Fibroblast of pulmonary artery (primary cell): ENCODE measurements at places on chromosomes 13 and 19.

GRCh38 chr13:103640606-103641005 is 574.4 kb upstream of the SLC10A2 start:
- DNase-seq = no peak

GRCh38 chr13:31747966-31748365 is 8.6 kb downstream of the RXFP2 start:
- no peak for DNase-seq

- DNase-seq = peak; percentile 27
These were observed at the start of gene HSD17B14 for GRCh38 chr19:48836089-48837017. Gene HSD17B14, minus strand, starts transcription at chr19:48836491. Its CDS starts 80 bp downstream, at chr19:48836411.

DNA sequence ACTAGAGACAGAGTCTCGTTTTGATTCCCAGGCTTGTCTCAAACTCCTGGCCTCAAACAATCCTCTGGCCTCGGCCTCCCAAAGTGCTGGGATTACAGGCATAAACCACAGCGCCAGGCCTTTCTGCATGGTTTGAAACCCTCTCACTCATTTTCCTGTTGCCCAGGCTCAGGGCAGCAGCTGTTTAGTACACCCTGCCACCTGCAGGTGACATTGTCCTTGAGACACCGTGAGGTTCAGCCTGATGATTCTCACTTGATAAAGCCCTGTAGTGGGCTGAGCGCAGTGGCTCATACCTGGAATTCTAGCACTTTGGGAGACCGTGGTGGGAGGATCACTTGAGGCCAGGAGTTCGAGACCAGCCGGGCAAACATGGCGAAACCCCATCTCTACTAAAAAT is 12.5 kb downstream of the IL12RB1 start:
- DNase-seq = no peak

DNA sequence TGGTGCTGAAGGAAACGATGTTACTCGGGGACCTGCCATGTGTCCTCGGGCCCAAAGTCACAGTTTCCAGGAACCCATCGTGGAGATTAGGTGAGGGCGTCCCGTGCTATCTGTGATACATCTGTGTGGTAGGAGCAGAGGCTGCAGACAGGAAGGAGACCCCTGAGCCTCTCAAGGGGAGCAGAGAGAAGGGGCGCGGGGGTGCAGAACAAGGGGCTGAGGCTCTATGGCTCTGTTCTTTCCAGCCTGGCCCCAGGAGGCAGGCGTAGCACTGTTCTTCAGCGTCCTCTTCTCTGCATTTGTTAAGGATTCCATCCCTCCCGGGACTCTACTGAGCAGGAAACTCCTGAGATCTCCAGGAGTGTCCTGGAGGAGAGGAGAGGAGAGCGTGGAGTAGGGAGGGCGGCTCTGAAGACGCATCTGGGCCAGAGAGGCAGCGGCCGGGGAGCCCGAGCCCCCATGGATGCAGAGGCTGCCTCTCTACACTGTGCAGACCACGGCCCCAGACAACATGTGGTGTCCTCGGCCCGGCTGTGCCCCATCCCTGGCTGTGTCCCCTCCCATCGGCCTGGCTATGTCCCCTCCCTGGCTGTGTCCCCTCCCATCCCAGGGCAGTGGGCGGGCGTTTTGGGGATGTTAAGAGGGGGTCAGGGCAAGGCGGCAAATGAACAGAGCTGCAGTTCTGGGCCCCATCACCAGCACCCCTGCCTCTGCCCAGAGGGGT is 118.0 kb downstream of the ATP11A start:
- no peak for DNase-seq

GRCh38 chr19:2040647-2041432 is 10.2 kb downstream of the MKNK2 start:
- no peak for DNase-seq

DNA sequence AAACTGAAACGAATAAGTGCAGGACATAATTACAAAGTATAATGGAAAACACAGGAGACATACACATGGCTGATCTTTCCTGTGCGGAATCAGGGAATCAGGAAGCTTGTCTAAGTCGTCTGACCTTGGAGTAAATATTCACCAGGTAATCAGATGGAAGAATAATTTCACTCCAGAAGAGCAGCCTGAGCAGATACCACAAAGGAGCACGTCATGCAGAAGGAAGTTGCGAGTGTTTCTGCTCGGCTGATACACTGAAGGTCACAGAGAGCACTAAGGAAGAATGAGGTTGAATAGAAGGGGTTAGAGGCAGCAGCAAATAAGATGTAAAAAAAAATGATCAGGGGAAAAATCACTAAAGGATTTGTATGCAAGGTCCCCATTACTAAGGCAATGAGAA is 122.3 kb upstream of the GPC6 start:
- no peak for DNase-seq

DNA sequence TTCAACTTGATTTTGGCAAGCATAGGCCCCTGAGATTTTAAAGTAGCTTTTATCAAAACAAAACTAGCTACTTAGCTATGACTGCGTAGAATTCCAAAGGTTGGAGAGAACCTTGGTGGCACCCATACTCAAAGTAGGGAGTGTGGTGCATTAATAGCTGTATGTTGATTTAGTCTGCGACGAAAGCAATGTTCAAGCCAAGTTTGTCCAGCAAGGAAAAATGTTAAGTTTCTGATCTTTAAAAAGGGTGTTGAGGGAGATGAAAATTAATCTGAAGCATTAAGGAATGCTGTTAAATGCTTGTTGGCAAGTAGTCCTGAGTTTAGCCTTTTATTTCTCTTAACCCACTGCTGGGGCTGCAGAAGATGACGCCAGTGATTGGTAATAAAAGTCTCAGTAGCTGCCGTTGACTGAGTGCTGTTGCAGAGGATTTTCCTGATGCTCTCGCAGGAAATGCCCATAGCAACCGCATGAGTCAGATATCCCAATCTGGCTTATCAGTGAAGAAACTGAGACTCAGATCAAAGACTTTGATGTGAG is 75.9 kb upstream of the RNF113B start:
- peak; percentile 59 for DNase-seq

DNA sequence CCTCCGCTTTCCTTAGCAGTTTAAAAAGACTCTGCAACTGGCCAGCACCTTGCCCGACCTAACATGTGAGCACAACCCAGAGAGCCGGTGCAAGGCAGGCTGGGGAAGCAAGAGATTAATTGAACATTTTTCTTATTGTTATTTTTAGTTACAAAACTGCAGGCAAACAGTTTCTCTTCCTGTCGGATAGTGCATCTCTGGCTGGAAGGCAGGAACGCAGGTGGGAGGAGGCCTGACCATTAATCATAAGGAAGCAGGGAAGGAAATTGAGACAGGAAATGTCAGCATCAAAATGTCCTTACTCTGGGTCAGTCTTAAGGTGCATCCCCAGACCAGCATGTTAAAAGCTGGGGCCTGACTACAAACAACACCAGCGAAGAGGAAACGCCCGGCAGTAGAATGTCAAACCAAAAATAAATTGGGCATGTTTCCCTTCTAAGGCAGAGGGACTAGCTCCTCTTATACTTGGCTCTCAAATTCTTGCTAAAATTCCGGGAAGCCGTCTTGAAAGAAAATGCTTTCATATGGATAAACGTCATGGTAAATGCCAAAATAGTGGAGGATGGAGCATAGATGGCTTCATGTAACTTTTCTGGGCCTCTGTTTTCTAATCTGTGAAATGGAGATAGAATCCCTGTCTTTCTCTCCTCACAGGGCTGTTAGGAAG is 226.8 kb downstream of the RAP2A start:
- DNase-seq = peak; percentile 25

DNA sequence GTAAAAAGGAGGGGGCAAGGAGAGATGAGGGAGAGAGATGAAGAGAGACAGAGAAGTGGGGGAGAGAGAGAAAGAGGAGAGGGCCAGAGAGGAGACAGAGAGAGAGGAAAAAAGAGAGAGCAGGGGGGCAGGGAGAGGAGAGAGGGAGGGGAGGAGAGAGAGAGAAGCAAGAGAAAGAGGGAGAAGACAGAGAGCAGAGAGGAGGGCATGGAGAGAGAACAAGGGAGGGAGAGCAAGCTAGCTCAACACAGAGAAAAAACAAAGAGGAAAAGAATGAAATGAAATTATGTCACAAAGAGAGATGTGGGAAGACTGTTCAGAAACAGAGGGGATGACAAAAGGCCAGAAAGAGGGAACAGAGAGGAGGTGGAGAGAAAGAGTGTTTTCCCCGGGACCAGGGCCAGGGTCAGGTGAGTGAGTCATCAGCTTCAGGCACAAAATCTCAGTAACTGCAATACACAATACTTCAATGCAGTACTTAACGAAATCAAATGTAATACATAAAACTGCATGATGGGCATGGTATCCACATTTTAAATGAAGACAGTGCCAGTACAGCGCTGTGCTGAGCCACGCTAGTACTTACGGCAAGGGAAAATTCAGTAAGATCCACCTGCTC is 4.8 kb downstream of the KLK7 start:
- DNase-seq = no peak

- DNase-seq = no peak
These were observed 22.6 kb downstream of the SUGP1 start for GRCh38 chr19:19297759-19298158.

DNA sequence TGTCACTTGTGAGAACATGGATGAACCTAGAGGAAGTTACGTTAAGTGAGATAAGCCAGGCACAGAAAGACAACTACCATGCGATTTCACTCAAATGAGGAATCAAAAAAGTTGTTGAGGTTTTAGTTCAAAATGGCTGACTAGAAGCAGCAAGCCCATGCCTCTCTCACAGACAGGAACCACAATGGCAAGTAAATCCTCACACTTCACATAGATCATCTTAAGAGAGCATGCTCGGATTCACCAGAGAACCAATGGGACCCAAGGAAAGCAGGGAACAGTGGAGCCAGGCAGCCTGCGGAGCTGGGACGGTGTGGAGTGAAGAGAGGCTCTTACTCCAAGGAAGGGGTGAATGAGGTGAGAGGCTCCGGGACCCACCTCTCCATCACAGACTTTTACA is 581.0 kb downstream of the UQCRFS1 start:
- DNase-seq = no peak

DNA sequence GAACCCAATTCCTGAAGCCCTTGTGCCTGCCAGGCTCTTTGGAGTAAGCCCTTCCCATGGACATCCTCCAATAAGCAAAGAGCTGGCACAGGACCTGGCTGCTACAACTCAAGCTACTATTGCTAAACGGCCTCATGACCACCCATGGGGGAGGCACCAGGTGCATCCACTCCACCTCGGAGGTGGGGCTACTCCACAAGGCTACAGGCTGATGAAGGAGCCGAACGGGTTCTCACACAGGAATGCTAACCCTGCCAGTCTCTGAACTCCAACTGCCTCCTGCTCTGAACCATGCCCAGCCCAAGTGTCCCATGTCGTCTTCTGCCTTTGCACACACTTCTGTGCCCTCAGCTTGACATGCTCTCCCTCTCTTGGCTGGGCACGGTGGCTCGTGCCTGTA is 10.0 kb downstream of the SYMPK start:
- DNase-seq = no peak

DNA sequence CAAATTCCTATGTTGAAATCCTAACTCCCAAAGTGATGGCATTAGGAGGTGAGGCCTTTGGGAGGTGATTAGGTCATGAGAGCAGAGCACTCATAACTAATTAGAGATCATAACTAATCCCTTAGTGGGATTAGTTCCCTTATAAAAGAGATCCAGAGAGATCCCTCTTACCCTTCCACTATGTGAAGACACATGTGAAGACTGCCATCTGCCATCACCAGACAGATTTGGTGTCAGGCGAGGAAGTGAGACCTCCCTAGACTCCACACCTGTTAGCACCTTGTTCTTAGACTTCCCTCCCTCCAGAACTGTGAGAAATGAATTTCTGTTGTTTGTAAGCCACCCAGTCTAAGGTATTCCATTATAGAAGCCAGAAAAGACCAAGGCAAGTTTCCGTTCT is 112.2 kb downstream of the NDFIP2 start:
- no peak for DNase-seq

DNA sequence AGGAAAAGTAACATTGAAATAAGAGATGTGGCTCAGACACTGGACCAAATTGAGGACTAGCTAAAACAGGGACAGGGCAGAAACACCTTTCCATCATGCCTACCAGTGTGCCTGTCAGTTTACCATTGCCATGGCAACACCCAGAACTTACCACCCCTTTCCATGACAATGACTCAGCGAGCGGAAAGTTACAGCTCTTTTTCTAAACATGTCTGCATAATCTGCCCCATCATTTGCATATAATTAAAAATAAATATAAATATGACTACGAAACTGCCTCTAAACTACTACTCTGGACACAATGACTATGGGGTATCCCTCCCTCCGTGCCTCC is 96.0 kb downstream of the UBL3 start:
- peak; percentile 39 for DNase-seq

GRCh38 chr19:8209462-8210378 is 550 bp downstream of the CERS4 start:
- peak; percentile 39 for DNase-seq

DNA sequence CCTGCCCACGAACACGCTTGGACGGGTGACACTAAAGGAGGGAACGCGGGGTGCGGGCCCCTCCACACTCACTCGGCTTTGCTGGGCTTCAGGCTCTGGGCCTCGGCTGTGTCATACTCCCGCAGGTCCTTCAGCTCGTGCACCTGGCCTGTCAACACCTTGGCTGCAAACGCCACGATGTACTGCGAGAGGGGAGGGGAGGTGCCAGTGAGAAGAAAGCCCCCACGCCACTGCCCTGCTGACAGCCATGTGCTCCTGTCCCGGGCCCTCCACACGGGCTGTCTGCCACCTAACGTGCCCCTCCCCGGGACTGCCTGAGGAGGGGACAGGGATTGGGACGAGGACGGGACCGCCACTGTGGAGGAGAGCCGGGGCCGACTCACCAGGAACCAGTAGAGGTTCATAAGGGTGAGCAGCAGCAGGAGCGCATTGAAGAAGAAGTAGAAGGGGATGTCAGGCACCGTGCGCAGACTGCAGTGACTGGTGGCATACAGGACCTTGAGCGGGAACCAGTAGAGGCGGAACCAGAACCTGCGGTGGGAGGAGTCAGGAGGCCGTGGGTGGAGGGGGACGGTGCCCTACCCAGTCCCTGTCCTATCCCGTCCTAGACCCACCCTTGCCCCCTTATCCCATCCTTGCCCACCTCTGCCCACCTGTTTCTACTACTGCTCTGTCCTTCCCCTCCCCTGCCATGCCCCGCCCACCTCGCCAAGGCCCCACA is 16.9 kb downstream of the CERS1 start:
- DNase-seq = no peak

- no peak for DNase-seq
These were observed 11.6 kb upstream of the RASA3 start for GRCh38 chr13:114143806-114144605.

- peak; percentile 67 for DNase-seq
These were observed 15.3 kb downstream of the ATP7B start for GRCh38 chr13:51995677-51996551.

GRCh38 chr19:10998666-10999065 is 37.8 kb downstream of the SMARCA4 start:
- no peak for DNase-seq

DNA sequence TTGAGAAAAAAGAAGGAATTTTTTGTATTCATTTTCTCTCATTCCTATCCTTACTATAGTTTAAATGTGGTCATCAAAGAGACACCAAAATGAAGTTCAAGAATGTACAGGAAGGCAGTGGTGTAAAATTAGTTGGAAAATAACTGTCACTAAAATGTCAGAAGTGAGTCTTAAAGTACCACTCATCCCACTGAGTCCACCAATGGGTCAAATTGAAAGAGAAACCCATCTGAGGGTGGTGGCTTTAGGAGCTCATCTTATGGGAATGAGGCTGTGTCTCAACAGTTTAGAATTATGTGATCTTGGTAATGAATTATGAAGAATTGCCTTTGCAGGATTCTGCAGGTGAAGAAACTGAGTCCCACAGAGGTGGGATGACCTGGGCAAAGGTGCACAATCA is 403.5 kb downstream of the FGF9 start:
- DNase-seq = no peak

- no peak for DNase-seq
These were observed 5.8 kb upstream of the FRY start for GRCh38 chr13:32025730-32026129.
